Stimulated activated CD4-positive, alpha-beta T cell treated with anti-CD3 and anti-CD28 coated beads, Interleukin-4, amount 100 ng/mL, for 24 hours (primary cell): ENCODE measurements at places on chromosomes 13 and 19.

DNA sequence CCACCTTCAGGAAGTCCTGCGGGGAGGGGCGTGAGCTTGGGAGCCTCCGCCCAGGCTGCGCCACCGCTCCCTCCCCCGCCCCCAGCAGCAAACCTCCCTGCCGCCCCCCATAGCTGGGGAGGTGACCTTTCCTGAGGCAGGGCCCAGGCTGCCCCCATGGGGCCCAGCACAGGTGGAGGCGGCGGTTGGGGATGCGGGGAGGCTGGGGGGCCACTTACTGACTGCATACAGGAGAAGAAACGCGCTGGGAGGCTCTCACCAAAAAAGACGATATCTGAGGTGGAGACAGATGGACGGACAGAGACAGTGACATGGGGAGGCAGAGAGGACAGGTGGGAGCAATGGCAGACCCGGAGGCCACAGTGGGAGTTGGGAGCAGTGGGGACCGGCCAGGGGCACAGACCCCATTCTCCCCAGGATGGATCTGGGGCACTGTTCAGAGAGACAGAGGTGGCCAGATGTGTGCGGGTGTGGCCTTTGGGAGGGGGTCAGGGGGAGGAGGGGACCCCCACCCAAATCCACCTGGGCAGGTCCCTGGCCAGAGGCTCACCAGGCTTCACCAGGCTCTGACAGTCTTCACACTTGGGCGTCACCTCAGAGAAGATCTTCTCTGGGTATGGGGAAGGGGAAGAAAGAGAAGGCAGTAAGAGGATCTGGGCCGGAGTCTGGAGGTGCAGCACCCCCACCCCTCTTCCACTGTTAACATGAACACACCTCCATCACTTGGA lies 3.0 kb upstream of the RINL start:
- no peak for DNase-seq

DNA sequence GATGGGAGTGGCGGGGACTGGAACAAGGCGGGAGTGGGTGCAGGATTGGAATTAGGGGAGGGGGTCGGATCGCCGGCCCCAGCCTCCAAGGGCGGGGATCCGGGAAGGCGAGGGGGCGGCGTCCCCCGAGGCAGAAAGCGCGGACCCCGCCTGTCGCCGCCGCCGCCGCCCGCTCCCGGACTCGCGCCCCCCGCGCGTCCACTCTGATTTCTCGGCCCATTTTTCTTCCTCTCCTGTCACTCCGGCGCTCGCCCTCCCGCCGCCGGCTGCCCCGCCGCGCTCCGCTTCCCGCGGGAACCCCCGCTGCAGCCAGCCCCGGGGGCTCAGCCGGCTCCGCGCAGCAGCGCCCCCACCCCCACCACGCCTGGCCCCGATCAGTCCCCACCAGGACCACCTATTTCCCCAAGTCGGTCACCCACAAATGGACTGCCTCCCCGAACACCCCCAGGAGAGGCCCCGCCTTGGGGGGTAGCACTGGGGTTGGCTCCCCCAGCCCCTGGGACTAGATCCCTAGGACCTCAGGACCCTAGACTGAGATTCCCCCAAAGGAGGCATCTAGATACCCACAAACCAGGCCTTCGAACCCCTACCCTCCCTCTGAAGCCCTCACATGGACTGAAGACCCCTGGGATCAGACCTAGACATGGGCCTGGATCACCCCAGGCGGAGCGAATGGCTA lies 12.6 kb upstream of the ERFL start:
- DNase-seq: no peak

DNA sequence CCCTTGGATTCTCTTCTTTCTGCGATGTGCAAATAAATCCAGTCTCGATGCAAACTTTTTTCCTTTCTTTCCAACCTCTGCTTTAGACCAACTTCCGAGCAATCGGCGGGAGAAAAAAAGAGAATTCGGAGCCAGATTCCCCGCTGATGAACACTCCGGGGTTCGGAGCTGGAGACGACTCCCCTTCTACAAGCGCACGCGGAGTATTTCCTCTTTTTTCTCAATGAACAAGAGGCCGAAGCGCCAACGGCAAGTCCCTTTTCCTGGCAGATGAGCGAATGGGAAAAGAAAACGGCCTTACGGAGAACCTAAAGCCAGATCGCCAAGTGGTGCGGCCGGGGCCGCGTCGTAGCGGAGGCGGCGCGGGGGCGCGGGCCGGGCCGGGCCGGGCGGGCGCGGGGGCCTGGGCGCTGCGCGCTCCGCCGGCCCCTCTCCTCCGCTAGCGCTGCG lies 250 bp downstream of the SPRY2 start:
- DNase-seq: no peak

- DNase-seq: no peak
These were observed 13.9 kb upstream of the CEBPG start for GRCh38 chr19:33359581-33359980.

DNA sequence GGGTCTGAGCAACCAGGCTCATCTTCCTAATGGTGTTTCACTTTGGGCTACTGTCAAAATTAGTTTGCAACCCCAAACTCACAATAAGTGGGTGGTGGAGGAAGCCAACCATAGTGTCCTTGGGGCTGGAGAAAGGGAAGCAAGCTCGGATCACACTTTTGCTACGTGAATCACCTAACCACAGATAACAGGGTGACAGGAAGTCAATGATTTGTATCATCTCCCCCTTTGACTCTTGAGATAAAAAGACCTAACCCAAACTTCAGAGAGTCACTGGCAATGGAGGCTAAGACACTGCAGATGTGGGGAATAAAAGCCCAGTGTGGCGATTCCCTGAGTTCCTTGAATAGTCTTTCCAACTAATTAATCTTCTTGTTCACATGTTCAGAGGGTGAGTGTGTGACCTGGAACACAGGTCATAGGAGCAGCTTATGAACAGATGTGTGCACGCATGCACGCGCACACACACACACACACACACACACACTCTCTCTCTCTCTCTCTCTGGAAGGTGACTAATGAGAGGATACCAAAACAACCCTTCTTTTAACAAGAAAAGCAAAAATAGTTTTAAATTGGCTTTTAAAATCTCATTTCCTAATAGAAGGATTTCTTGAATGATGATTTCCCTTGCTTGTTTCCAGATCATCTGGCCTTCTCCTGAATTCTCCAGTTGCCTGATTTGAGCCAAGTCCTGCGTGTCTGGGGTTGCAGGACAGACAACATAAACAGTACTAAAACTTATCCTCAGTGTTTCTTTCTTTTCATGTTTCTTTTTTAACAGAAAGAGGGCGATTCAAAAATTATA lies 21.2 kb upstream of the DOCK9 start:
- DNase-seq: peak; percentile 26

GRCh38 chr13:105952233-105952972 lies 583.1 kb downstream of the EFNB2 start:
- no peak for DNase-seq

- no peak for DNase-seq
These were observed 316.3 kb upstream of the KLF12 start for GRCh38 chr13:74450525-74450845.

- no peak for DNase-seq
These were observed 12.7 kb upstream of the PTBP1 start for GRCh38 chr19:784541-784940.

DNA sequence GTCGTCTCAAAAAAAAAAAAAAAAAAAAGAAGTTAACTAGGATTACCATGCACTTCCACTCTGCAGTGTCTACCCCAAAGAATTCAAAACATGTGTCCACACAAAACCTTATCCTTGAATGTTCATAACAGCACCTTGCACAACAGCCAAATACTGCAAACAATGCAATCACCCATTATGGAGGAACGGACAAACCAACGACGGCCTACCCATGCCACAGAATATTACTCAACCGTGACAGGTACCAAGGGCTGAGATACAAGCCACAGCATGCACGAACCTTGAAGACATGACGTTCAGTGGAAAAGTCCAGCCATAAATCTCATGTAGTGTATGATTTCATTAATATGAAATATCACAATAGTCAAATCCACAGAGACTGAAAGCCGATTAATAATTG lies 3.0 kb upstream of the SHISA7 start:
- no peak for DNase-seq
